ENCODE measurements at places on chromosomes 16 and 17.

DNA sequence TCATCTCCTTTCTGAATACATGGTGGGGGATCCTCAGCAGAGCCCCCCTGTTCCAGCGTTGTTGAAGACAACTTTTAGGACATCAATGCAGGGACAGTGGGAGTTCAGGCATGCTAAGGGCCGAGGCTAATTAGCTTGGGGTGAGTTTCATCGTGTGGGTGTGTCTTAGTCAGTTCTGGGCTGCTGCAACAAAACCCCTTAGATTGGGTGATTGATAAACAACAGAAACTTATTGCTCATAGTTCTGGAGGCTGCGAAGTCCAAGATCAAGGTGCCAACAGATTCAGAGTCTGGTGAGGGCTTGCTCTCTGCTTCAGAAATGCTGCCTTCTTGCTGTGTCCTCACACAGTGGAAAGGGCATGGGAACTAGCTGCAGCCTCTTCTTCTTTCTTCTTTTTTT lies 214.0 kb downstream of the NTN1 start:
- DNase-seq: no peak

- DNase-seq: peak; percentile 66
These were observed 943 bp downstream of the CNTROB start for GRCh38 chr17:7932949-7933348.

DNA sequence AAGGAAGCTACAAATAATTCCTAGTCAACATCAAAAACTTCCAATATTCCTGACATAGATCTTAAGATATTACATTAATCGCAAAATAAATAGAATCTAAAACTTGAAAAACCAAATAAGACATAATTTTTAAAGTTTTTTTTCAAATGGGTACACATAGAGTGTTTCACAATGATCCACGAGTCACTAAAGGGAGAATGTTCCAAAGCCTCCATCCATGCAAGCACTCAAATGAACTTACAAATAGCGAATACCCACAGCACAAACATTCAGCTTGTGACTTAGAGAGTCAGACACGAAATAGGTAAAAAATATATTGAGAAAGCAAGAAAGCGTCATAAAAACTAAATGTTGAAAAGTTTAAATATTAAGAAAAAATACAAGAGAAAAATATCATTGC lies 65.7 kb downstream of the CEP112 start:
- DNase-seq: no peak

GRCh38 chr16:89048090-89048725 lies 45.4 kb upstream of the ACSF3 start:
- DNase-seq: peak; percentile 58

GRCh38 chr17:17385491-17385890 lies 82.3 kb downstream of the NT5M start:
- peak; percentile 9 for DNase-seq

GRCh38 chr16:28935924-28936783 lies 4.4 kb downstream of the CD19 start:
- peak; percentile 42 for DNase-seq

DNA sequence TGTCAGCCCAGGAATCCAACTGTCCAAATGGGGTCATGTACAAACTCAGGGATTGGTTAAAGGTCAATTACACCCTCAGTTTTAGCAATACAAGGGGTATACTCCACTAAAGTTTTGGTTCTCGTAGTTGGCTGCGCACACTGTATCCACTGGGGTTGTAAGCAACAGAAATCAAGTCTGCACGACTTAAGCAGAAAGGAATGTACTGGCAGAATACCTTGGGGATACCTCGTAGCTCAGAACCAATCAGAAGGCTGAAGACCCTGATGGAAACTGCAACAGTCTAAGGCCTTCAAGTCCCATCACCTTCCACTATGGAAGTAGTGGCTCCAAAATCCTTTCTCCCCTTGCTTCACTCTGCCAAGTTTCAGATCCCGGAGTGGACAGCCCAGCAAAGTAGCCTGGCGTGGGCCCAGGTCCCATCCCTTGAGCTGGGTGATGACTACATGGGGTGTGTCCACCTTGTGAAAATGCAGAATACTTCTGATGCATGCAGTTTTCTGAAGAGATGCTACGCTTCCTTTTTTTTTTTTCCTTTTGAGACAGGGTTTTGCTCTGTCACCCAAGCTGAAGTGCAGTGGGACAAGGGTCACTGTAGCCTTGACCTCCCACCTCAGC lies 21.1 kb upstream of the RPH3AL start:
- DNase-seq: no peak

DNA sequence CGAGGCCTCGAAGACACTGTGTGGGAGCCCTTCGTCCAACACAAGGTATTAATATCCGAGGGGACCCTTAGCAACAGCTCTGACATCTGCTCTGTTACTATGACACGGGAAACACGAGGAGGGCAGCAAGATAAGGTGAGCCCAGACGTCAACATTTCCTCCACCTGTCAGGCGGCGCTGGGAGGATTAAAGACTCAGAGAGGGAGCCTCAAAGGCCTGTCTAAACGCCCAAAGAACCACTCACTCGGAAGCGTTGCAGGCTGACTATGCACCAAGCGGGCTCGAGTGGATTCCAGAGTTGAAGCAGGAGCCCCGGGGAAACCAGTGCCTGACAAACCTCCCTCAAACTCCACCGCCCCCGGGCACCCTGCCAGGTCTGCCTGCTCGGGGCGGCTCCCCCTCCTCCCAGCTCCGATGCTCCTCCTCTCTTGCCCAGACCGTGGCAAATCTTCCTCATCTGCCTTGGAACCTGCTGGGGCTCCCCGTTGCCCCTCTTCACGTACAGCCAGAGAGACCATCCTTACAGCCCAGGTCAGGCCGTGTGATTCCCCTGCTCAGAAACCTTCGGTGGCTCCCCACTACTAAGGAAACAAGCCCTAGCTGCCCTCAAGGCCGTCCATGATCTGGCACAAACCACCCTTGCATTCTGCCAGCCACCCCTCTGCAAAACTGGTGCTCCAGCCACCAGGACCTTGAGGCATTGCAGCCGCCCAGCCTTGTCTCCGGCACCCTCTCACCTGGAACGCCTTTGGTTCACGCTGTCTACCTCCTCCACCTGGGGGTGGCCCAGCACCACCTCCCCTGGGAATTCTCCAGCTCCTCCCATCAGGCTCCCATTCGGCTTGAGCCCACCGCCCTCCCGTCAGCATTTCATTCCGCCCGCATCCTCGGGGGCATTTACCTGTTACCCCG lies 16.2 kb downstream of the RPH3AL start:
- peak; percentile 8 for DNase-seq

DNA sequence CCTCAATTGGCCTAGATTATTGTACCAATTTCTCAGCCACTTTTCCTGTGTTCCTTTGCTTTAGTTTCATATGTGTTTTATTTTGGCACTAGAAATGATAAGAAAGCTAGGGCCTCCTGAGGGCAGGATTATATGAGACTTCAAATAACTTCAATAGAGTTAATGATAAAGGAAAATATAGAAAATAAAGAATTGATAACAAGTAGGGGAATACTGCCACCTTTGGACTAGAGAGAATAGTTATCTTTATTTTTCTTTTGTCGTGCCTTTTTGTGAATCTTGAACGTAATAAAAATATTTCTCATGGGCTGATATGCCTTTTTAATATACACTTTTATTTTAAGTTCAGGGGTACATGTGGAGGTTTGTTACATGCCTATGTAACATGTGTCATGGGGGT lies 29.3 kb upstream of the RBL2 start:
- no peak for DNase-seq

DNA sequence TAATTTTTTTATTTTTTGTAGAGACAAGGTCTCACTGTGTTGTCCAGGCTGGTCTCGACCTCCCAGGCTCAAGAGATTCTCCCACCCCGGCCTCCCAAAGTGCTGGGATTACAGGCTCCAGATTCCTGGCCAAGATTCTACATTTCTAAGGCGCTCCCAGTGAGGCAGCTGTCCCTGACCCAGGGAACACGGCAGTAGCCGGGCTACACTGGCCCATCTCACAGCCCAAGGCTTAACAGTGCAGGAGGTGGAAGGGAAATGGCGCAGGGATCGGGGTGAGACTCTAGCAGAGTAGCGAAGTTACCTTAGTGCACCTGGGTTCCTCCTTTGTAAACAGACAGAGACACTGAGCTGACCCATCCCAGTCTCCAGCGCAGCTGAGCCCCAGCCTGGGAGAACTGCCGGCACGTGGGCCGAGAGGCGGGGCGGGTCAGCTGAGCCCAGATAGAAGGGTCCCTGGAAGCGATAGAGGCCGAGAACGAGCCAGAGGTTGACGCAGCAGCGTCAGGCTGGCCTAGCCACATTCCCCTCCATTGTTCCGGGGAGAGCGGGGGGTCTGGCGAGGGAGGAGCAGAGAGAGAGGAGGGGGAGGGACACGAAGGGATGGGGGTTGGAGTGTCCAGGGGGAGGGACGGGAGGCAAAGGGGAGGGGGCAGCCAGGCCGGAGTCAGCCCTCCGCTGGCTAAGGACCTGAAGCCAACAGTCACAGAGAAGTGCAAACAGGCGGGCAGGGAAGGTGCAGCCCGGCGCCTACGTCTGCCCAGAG lies 2.5 kb downstream of the CARHSP1 start:
- peak; percentile 88 for DNase-seq

DNA sequence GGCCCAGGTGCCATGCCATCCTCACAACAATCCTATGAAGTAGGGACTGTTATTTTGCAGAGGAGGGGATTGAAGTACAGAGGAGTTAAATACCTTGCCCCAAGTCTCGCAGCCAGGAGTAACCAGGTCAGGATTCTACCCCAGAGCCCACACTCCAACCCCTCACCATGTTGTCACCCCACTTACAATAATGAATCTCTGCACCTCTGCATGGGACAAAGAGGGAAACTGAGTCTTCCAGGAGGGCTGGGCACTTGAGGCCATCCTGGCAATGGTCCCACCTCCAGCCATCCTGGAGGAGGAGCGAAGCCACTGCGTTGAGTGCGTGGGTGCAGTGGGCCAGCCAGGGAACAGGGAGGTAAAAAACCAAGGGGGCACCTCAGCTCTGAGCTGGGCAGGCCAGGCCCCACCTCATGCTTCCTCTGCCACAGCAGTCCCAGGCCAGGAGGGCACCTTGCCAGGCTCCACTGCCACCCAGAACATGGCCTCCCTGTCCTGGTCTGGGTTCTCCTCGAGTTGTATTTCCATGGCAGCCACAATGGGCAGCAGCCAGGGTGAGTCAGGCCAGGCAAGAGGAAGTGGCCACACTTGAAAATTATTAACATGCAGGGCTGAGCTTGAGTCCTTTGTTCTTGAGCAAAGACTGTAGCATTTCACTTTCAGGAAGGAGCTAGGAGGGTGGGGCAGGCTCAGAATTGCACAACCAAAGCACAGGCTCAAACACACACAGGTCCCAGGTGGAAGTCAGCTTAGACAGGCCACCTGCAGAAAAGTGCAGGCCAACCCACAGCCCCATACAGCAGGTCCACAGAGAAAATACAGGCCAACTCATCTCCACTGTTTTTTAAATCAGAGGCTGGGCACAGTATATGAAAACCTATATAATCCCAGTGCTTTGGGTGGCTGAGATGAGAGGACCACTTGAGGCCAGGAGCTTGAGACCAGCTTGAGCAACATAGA lies 52.1 kb downstream of the CUEDC1 start:
- DNase-seq: peak; percentile 96

DNA sequence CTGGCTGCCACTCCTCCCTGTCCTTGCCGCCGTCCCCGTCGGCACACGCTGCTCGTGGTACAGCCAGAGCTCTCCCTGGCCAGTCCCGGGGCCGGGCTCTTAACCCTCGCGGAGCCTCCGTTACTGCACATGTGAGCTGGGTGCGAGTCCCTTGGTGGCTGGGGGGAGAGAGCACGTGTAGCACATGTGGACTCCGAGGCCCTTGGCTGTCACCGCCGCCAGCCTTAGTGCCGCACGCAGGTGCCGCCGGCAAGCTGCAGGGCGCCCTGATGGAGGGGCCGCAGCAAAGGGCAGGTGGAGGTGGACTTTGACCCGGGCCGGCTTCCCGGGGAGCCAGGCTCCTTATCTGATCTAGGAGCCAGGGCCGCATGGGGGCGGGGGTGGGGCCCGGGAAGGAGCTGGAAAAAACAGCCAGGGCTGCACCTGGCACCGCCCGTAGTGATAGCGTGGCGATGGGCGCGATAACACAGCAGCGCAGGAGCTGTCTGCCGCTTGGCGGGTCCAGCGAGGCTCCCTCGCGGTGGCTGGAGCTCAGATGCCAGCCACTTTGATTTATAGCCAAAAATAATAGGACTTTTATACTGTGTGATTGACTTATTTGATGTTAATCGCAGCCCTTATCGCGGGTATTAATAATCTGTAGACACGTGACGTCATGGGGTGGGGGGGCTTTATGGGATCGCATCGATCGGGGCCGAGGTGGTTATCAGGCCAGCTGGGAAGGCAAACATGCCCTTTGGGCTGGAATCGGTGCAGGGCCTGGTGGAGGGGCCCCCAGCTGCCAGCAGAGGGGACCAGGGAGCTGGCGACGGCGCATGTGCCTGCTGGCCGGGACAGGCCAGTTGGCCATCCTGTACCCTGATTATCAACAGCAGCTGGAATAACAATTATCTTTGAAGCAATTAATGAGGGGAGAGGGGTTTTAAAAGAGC lies 35.1 kb downstream of the ZFPM1 start:
- no peak for DNase-seq

DNA sequence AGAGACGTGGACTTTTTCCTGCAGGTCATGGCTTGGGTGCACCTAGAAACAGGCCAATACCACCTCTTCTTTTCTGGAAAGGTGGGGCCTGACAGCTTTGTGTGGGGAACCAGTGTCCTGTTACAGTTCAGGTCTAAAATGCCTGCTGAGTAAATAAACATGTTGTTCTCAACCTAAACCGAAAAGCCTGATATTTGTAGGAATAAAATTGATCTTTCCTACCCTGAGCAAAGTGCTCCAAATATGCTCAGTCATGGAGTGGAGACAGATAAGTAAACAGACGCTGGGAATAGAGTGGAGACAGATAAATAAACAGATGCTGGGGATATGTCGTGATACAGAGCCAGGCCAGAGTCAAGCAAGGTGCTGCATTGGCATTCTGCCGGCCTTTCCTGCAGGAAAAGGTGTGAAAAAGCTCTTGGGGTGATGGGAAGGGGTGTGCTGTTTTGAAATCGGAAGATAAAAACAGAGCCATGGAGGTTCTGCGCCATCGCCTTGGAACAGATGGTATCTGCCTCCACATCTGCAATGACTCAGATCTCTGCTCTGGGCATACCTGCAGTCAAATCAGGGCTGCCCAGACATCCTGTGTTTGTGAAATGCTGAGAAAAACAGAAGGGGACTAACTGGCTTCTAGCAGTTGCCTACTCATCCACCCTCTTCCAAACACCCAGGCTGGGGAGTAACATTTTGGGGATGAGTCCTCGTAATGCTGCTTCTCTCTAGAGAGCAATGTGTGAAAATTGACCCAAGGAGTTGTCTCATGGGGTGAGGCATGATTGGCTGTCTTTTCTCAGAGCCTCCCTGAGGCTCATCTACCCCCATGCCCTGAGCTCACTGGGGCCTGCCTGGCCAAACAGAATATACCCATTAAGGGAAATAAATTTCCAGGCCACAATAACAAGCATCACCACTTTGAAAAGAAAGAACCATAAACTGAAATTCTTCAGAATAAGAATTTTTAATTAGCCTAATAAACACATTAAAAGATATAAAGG lies 16.8 kb upstream of the TRPV2 start:
- peak; percentile 40 for DNase-seq

- no peak for DNase-seq
These were observed 83.0 kb downstream of the ABCC1 start for GRCh38 chr16:16032271-16032979.

Measured in NCI-H69 (cell line).